ENCODE measurements at places on chromosomes 2 and 18. TPM values are rescaled to one million over a fixed set of nuclear protein-coding genes. Genes with fewer than 3 reads are reported as not detected.

- DNase-seq, result no peak
These were observed 67.3 kb downstream of the SNORC start for GRCh38 chr2:232937278-232937906.

Gene TRPM8
- not detected for total RNA-seq

Gene NMUR1
- total RNA-seq, result 0.41 TPM

Gene KIF5C
- total RNA-seq, result 2.3 TPM

GRCh38 chr2:75173740-75174139 is 25.6 kb downstream of the TACR1 start:
- no peak for DNase-seq
